SK-N-SH (cell line): ENCODE measurements at places on chromosomes 12 and 14.

- DNase-seq, result no peak
Measured at GRCh38 chr14:61560323-61560722, 135.0 kb upstream of the HIF1A start.

DNA sequence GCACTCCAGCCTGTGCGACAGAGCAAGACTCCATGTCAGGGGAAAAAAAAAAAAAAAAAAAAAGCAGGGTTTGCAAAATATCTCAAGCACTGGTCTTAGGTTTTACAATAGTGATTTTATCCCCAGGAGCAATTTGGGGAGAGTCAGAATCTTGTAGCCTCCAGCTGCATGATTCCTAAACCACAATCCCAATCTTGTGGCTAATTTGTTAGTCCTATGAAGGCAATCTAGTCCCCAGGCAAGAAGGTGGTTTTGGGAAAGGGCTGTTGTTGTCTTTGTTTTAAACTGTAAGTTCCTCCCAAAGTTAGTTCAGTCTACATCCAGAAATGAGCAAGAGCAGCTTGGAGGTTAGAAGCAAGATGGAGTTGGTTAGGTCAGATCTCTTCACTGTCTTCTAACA is 135.7 kb downstream of the PLXNC1 start:
- no peak for DNase-seq

- DNase-seq, result no peak
Measured at GRCh38 chr12:10664499-10664898, 9.4 kb downstream of the STYK1 start.

- DNase-seq, result no peak
Measured at GRCh38 chr14:75204116-75204515, 27.7 kb upstream of the TMED10 start.

- no peak for DNase-seq
Measured at GRCh38 chr14:80798211-80798610, 143.3 kb downstream of the CEP128 start.

DNA sequence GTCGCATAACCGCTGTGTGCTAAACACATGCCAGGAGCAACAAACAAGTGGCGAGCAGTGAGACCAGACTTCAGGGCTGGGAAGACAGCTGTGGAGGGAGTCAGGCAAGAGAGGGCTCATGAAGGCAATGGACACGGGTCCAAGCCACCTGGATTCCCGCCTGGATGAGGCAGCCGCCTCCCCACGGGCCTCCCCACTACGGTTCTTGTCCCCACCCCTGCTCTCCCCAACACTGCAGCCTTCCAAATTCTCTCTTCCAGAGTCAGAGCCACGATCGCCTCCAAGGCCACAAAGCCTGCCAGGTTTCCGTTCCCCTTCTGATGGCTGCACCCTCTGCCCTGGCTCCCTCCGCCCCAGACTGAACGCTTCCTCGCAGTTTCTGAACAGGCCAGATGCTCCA is 36.1 kb upstream of the PIWIL1 start:
- no peak for DNase-seq

DNA sequence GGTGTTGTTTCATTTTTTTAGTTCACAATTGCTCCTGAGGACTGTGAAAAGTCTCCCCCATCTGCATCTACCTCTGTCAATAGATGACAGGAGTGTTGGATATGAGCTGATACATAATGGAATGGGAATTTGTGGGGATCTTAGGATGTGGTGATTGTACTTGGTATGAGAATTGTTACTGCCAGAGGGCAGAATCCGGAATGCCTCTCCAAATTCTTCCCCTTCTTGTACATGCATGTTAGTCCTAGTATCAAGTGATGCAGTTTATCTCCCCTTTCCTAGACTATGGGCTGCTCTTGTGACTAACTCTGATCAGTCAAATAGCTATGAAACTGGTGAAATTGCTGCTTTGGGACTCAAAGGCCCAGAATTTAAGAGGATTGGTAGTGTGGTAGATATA is 24.8 kb upstream of the NOVA1 start:
- DNase-seq, result no peak

DNA sequence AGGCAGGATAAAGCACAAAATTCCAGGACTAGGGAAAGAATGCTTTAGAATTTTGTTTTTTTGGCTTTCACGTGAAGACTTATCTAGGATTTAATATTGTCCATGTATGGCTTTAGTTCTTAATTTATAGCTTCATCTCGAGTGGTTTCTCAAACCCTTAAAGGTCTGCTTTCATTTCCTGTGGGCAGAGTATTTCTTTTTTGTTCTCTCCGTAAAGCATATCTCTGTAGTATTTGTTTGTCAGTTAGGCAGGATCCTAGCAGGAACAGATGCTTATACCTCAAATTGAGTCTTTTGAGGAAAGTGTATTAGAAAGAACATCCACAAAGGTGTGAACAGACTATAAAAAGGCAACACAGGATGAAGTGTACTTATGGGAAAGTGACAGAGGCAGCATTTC is 697.1 kb upstream of the SEL1L start:
- DNase-seq, result no peak

GRCh38 chr12:27383429-27384260 is 51.0 kb downstream of the BMAL2 start:
- DNase-seq, result peak; percentile 68

DNA sequence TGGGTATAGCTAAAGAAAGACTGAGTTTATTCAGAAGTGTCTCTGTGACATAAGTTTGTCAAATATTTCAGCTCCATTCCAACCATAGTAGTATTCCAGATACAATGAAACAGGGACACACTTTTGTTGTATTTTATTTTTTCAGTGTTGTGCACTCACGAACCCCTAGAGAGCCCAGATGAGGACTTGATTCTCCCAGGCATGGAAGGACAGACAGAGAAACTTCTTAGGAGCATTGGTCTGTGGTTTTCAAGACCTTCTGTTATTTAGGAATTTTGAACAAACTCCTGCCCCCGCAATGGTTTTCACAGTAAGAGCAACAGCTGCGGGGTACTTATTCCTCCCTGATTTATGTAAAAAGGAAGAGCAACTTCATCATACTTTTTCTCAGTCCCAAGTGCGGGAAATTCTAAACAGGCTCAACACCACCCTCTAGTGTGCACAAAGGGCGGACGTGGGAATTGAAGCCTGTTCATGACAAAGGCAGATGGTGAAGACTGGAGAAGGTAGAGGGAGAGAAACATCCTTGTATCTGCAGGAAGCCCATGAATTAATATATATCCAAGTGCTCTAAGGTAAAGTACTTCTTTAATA is 147.6 kb downstream of the PAH start:
- peak; percentile 25 for DNase-seq

DNA sequence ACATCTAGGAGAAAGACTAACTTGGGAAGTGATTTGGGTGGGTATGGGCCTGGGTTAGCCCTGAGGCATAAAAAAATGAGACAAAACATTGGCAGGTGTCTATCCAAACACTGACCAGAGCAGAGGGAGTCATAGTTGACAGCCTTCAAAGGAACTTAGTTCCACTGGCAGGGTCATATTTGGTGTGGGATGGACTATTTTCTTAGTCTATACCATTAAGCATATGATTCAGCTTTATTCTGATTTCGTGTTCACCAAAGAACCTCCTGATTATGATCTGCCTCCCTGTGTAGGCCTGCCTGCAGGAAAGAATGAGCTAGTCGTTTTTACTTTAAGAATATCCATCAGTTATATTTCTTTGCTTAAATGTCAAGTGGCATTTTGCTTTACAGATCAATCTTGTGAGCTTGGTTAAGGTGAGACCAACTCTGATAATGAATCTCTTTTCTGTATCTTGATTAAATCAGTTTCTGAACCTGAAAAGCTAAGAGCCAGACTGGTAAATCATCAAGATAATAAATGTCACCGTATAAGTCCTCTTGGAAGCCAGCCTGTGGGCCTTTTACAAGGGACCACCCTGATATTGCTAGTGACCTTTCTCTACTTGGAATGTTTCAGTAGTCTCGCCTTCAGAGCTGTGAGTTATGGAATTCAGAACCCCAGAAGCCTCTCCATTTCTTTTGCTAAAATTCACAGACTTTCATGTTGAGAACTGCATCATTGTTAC is 182.9 kb downstream of the MON2 start:
- no peak for DNase-seq

DNA sequence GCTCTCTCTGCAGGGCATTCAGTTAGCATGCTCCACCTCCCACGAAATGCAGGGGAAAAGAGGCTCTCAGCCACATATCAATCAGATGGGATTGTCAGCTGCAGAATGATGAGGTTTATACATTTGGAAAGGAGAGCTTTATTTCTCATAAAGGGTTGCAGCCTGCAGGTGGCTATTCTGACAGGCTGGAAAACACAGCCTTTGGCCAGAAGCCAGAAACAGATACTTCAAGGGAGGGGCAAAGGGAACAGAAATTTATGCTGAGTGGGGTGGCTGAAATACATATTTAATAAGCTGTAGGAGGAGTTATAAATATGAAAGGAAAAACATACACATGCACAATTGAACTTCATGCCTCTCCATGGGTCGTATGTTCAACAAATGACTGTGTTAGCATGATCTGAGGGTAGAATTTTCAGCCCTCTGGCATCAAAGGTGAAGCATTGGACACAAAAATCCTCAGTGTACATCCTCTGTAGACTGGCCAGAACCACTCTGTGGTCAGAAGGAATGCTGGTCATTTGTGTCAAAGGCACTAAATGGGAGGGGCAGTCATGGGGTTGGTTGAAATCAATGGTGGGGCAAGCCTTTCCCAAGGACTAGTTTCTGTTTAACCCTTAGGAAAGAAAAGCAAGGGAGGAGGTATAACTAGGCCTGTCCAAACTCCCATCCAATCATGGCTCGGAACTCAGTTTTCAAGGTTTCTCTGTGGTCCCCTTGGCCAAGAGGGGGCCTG is 62.4 kb downstream of the TMX1 start:
- DNase-seq, result no peak

DNA sequence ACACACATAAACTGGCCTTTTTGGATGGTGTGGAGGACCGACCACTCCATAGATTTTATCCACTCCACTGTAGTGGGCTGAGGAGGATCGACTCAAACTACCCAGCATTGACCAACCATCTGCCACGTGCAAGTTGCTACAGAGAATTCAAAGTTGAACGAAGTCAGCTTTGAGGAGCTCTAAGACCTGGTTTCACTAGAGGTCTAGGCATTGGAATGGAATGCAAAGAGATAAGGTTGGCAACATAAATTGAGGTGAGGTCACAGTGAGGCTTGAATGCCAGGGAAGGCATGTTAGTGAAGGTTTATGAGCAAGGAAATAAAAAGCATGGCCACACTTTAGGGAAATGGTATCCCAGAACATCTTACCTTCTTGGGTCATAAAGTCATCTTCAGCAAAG is 14.5 kb downstream of the VWF start:
- DNase-seq, result no peak

DNA sequence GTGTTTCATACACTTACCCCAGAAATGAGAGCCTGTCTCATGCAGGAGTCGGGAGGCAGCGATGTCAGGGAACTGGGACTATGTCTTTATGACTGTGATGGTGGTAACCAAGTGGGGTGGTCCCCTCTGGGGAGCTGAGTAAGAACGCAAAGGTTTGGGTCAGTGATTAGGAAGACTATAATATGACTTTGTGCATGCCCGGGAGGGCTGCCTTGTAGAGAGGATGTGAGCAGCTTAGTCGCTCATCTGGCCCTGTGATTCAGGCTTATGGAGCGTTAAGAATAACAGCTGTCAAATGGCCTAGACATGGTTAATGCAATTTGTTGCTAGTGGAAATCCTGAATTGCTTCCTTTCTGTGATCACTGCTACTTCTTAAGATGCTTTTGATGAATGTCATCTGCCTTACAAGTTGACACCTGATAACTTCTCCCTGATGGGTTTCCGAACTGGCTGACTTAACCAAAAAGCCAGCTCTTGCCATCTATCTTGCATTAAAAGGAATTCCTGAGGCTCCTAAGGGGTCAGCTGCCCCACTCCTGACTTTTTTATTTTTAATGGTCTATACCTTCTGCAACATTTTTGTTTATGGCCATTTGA is 35.4 kb upstream of the AACS start:
- DNase-seq, result no peak

DNA sequence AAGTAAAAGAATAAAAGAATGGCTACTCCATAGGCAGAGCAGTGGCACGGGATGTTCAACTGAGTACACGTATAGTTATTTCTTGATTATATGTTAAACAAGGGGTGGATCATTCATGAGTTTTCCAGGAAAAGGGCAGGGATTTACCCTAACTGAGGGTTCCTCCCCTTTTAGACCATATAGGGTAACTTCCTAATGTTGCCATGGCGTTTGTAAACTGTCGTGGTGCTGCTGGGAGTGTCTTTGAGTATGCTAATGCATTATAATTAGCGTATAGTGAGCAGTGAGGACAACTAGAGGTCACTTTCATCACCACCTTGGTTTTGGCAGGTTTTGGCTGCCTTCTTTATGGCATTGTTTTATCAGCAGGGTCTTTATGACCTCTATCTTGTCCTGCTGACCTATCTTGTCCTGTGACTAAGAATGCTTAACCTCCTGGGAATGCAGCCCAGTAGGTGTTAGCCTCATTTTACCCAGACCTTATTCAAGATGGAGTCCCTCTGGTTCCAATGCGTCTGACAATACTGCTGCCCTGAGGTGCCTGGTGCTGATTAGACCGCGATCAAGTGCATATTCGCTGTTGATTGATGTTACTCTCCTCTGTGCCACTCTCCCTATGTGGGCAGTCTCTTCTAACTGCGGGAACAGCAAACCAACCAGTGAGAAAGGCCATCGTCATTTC is 67.6 kb upstream of the AMN1 start:
- no peak for DNase-seq

GRCh38 chr14:75566321-75566720 is 12.1 kb upstream of the FLVCR2 start:
- DNase-seq, result no peak

DNA sequence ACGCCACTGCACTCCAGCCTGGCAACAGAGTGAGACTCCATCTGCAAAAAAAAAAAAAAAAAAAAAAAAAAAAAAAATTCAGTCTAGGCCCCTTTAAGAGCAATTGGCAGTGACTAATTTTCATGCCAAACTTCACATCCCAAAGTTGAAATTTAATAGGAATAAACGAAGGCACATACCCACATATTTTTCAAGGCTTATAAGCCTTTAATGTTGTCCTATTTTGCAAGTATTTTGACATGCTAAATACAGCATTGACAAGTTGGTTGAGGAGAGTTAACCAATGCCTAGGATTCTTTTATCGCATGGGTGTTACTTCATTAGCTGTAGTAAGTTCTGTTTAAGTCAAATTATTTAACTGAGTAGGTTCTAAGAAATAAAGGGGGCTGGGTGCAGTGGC is 23.5 kb upstream of the HIP1R start:
- DNase-seq, result no peak

- DNase-seq, result peak; percentile 14
Measured at GRCh38 chr12:10607885-10608458, 5.4 kb downstream of the MAGOHB start.

DNA sequence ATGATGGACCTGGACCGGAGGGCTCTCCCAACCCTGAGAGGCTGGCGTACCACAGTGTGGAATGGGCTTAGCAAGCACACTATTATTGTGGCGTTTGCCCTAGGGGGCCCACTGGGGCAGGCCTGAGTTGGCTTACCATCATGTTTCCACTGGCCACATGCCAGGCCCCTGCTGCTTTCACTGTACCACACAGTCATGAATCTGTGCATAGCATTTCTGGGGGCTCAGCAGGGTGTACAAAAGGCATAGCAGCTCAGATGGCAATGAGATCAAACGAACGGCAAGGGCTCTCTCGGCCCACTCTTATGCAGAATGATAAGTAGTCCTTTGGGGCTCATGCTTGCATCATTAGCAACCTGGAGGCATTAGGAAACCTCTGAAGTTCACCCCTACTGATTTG is 137.0 kb upstream of the HIF1A start:
- no peak for DNase-seq
